Activated CD8-positive, alpha-beta memory T cell treated with anti-CD3 and anti-CD28 coated beads, Interleukin-2, amount 50 U/mL, for 48 hours (primary cell): ENCODE measurements at places on chromosomes 3 and 15.

- DNase-seq = no peak
These were observed 92.8 kb downstream of the FRMD4B start for GRCh38 chr3:69292959-69293574.

DNA sequence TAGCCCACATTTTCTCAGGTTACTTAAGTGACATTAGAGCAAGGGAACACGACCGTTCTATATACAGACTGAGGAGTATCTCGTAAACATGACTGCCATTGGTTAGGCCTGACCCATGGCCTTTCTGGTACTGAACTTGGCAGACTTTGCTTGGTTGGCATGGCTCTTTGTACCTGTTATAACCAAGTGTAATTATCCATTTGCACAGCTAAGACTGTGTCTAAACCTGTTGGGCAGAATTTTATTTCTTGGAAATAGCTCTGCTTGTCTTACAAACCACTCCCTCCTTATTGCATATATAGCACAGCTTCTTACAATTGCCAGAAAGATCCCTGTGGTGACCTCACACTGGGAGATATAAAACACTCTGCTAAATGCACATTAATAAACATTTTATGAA is 106.9 kb downstream of the P2RY1 start:
- DNase-seq = no peak

DNA sequence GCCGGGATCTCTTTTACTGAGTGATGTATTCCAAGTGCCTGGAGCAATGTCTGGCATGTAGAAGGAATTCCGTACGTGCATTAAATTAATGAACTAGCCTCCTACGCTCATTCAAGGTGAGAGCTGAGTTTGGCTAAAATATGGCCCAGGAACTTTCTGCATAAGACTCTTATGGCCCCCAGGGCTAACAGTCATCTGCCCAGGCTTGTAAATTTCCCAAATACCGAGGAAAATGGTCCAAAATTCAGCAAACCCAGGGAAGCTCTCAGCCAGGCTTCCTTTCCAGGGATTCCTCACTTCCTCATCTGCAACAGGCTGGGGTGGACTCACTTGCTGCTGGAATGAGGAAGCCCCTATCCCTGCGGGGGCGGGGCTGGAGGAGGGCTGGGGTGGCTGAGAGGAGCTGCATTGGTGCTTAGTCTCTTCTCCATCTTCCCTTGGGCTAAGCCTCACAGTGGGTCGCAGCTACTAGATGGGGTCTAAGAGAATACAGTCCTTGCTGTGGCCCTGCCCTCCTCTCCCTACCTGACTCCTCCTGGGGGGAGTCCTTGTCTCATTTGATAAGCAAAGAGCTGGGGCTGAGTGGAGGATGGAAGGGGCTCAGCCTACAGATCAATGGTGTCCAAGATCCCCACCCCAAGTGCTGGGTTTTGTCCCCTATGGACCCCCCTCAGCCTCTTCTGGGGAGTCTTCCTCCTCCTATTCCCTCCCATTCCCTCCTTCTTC is 28.5 kb upstream of the APOD start:
- peak; percentile 34 for DNase-seq

- no peak for DNase-seq
These were observed 39.3 kb downstream of the LRRK1 start for GRCh38 chr15:100958326-100959065.

DNA sequence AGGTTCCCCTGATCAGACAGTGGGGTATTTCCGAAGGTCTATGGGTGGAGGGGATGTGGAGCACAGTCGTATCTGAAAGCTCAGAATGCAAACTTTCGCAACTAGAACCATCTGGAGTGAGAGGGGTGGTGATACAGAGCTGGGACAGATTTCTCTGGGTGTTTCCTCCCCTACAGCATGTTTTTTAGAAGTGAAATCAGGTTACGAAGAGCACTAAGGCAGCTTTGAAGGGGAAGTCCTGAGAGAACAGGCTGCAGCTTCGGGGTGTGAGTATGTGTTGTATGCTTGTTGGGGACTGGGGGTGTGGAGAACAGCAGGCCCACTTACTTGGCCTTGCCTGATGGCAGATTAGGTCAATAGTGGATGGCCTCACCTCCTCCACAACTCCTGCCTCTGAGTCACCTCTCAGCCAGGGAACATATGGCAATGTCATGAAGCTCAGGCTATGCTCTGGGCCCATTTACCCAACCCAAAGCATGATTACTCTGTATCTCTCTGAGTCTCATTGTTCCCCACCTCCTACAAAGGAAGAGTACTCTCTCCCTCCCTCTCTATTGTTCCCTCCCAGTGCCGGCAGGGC is 107.2 kb upstream of the RASGRP1 start:
- no peak for DNase-seq

GRCh38 chr3:14801668-14802380 is 16.9 kb upstream of the FGD5 start:
- DNase-seq = no peak

- DNase-seq = no peak
These were observed 311.4 kb downstream of the SHQ1 start for GRCh38 chr3:72536878-72537267.

GRCh38 chr3:71350998-71351397 is 232.5 kb downstream of the FOXP1 start:
- DNase-seq = no peak

- DNase-seq = no peak
These were observed 4.5 kb downstream of the FAM131A start for GRCh38 chr3:184341925-184342324.

DNA sequence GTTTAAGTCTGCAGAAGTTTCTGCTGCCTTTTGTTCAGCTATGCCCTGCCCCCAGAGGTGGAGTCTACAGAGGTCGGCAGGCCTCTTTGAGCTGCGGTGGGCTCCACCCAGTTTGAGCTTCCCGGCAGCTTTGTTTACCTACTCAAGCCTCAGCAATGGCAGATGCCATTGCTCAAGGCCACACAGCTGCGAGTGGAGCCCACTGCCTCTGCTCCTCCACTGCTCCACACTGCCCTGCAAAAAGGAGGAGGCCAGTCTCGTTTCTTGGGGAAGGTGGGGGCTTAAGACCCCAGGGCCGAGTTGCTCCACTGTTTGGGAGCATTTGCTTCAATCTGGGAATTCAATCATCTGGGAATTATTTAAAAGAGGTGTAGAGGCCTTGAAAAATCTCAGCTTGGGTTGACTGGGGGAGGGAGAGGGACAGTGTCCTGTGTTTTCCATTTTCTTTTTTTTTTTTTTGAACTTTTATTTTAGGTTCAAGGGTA is 144.6 kb upstream of the MEF2A start:
- DNase-seq = peak; percentile 52

GRCh38 chr15:101609742-101610610 is 42.2 kb downstream of the TM2D3 start:
- no peak for DNase-seq

GRCh38 chr15:29676961-29677402 is 145.3 kb downstream of the TJP1 start:
- no peak for DNase-seq

DNA sequence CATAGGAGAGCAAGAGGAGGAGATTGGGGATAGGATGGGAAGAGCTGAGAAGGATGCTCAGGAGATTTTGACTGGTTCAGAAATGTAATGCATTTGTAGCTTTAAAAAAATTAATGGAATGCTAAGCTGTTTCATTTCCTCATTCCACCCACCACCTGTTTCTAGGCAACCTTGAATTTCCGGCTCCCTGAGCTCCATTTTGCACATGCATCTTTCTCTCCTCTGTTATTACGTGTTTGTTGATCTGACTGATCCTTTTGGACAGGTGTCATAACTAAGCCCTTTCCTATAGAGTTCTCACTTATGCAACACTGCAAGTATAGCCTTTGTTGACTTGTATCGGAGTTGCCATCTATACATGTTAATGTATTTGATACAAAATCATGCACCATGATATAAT is 4.3 kb downstream of the TMPRSS7 start:
- DNase-seq = no peak

DNA sequence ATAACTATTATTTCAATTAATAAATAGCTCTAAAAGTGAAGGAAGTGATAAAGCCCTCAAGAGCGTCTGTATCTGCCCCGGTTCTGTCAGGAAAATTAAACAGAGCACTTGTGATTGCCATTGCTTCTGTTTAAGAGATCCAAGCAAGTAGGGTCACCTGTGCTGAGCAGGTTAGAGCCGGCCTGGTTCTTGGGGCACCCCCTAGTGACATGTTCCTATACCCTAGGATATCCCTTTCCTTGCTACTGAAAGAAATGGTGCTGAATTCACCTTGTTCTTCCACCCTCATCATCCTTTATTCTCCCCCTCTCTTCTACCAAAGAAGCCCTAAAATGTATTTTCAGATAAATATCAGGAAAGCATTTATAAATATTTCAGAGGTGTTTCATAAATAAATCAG is 323.5 kb downstream of the RORA start:
- DNase-seq = no peak

DNA sequence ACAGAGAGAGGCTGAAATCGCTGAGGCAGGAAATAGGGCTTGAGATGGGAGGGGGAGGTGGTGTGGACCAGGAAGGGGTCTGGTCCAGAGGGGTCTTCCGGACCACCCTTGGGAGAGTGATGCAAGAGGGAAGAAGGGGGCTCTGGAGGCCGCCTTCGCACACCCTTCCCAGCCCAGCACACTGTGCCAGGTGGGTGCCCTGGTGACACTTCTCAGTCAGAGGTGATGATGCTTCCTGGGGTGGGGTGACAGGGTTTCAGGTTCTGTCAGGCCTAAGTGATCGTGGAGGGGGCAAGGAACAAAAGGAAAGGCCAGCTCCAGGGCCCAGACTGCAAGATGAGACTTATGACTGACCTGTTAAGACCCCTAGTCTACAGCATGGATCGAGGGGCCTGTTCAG is 12.7 kb downstream of the SEMA3G start:
- DNase-seq = no peak

- peak; percentile 33 for DNase-seq
These were observed 143.2 kb downstream of the DNAJB8 start for GRCh38 chr3:128323206-128324081.

- no peak for DNase-seq
These were observed 16.9 kb downstream of the VPS18 start for GRCh38 chr15:40911141-40911540.

GRCh38 chr15:82158811-82159210 is 103.7 kb downstream of the EFL1 start:
- no peak for DNase-seq

DNA sequence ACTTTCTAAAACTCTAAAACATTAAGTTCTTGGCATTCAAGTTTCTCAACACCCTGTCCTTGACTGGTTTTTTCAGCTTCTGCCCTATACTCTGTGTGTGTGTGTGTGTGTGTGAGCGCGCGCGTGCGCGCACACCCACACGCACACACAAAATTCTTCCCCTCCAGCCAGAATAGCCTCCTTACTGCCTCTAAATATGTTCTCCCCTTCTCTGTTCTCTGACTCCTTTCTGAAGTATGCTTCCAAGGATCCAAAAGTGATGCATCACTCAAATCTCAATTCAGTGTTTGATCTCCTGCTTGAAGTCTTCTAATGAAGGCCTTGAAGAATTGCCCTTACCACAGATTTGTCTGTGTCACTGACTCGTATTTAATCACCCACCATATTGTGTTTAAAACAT is 129.8 kb downstream of the SLC25A26 start:
- no peak for DNase-seq
